Activated naive CD8-positive, alpha-beta T cell treated with anti-CD3 and anti-CD28 coated beads for 36 hours (primary cell): ENCODE measurements at places on chromosomes 2 and 18. TPM values are rescaled to one million over a fixed set of nuclear protein-coding genes. Genes with fewer than 3 reads are reported as not detected.

DSC3 gene
- total RNA-seq, result 0.46 TPM

TNP1 gene
- total RNA-seq, result not detected

MARCO gene
- not detected for total RNA-seq

NT5C1B gene
- not detected for total RNA-seq

EGR4 gene
- 0.44 TPM for total RNA-seq

MC4R gene
- total RNA-seq, result not detected

SCN3A gene
- total RNA-seq, result 0.16 TPM

IL36G gene
- total RNA-seq, result not detected

STAT4 gene
- total RNA-seq, result 81.0 TPM

KCNIP3 gene
- not detected for total RNA-seq

SPP2 gene
- not detected for total RNA-seq

INSIG2 gene
- 31.8 TPM for total RNA-seq
